ENCODE measurements at places on chromosomes 11 and 22. TPM values are rescaled to one million over a fixed set of nuclear protein-coding genes. Genes with fewer than 3 reads are reported as not detected.

Gene TRIM49
- total RNA-seq, result not detected

Gene TMEM86A
- 6.7 TPM for total RNA-seq

Gene CNGA4
- 0.88 TPM for total RNA-seq

Gene HORMAD2
- total RNA-seq, result not detected

Gene APOL4
- 0.22 TPM for total RNA-seq

Gene NXPE1
- total RNA-seq, result not detected

Gene HTR3B
- not detected for total RNA-seq

DNA sequence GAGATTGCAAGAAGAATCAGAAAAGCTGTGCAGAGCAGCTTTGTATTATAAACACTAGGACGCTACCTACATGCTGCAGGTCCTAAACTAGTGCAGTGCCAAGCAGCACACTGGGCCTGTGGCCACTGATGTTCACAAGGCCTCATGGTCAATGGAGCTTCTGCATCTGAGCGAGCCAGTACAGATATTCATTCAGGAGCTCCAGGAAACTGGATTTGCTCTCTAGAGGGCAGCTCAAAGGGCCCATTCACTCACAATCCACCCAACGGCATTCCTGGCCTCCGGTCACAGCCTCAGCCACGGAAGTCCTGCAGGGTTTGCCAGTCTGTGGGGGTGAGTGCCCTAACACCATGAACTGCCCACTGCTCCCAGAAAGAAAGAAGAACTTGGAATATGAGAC lies 5.8 kb upstream of the TBC1D10A start:
- no peak for DNase-seq

DNA sequence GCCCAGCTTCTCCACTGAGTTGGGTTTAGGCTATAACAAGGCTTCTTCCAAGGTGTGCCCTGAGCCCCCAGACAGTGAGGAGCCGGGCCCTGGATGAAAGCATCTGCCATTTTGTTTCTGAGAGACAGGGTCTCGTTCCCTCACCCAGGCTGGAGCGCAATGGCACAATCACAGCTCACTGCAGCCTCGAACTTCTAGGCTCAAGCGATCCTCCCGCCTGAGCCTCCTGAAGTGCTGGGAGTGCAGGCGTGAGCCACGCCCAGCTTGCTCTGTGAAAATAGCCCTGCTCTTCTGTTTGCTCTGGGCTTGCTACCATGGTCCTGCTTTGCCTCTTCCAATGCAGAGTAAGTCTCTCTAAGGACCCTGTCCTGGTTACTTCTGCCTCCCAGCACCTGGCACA lies 6.7 kb downstream of the DENND6B start:
- no peak for DNase-seq

- DNase-seq, result no peak
Measured at GRCh38 chr11:123509737-123510578, 79.9 kb downstream of the GRAMD1B start.

DNA sequence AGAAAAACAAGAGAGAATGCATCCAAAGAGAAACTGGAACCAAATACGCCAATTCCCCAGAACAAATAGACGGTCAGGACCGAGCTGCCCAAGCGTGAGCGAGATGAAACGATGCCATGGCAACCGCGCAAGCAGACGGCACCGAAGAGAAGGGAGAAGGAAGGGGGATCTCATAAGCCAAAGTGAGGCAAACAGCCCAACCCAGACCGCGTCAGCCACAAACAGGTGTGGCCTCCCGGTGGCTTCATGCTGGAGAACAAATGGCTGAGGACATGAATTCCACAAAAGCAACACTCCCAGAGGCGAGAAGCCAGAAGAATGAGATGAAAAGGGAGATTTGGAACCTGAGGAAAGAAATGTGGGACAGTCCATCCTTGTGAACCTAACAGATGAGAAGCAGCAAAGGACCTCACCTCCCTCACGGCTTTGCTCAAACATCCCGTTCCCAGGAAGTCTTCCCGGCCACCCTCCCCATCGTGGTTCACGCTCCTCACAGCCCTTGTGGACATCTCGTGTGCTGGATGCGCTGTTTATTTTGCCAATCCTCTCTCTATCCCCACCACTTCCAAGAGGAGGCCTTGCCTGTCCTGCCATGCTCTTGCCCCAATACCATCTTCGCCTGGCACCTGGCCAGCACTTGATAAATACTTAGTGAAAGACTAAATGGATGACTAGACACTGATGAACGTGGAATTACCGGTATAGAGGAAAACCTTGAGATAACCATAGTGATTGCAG lies 89.1 kb upstream of the RTL6 start:
- no peak for DNase-seq

- DNase-seq, result peak; percentile 82
Measured at GRCh38 chr11:1837171-1838076, 1.4 kb upstream of the TNNI2 start.

- no peak for DNase-seq
Measured at GRCh38 chr11:41377709-41378394, 81.6 kb downstream of the LRRC4C start.

DNA sequence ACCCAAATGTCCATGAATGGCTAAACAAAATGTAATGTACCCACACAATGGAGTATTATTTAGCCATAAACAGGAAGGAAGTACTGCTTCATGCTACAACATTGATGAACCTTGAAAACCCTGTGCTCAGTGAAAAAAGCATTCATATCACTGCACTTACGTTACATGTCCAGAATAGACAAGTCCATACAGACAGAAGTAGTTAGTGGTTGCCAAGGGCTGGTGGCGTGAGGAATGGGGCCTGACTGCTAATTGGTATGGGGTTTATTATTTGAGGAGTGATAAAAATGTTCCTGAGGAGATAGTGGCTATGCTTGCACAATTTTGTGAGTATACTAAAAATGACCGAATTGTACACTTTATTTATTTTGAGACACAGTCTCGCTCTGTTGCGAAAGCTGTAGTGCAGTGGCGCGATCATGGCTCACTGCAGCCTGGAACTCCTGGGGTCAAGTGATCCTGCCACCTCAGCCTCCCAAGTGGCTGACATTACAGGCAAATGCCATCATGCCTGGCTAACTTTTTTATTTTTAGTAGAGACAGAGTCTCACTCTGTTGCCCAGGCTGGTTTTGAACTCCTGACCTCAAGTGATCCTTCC lies 7.7 kb upstream of the SYVN1 start:
- DNase-seq, result no peak

- DNase-seq, result no peak
Measured at GRCh38 chr11:44112091-44112821, 16.8 kb downstream of the EXT2 start.

GRCh38 chr11:122202161-122202950 lies 86.3 kb upstream of the BLID start:
- no peak for DNase-seq

DNA sequence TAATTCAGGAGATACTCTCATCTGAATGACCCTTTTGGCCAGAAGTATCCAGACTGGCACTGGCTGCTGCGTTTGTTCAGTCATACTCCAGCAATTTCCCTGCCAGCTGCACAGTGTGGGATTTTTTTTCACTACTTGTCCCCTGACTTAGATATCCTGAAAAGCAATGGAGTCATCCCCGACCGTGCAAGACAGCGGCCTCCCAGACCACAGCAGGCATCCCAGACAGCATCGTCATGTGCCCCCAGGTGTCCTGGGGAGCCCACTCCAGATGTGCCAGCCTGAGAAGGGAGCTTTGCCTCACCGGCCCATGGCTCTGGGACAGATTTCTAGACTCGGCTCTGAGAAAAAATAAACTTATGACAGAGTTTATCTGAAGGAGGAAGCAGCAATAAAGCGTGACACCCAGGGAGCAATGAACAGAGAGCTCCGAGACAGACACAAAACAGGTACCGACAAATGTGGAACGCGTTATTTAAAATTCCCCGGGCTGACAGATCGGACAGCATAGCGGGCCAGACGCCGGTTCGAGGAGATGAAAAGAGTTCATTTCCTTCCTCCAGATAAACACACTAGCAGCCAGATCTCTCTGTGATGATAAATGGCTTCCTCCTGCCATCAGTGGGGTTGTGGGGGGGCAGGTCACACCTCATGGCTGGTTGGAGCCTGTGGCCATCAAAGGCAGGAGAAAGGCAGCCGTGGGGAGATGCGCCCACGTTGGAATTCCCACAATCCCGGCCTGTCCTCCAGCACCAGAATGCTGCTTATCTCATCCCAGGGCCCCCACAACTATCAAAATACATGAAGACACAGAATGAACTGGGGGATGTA lies 106.4 kb upstream of the FGF3 start:
- DNase-seq, result no peak

DNA sequence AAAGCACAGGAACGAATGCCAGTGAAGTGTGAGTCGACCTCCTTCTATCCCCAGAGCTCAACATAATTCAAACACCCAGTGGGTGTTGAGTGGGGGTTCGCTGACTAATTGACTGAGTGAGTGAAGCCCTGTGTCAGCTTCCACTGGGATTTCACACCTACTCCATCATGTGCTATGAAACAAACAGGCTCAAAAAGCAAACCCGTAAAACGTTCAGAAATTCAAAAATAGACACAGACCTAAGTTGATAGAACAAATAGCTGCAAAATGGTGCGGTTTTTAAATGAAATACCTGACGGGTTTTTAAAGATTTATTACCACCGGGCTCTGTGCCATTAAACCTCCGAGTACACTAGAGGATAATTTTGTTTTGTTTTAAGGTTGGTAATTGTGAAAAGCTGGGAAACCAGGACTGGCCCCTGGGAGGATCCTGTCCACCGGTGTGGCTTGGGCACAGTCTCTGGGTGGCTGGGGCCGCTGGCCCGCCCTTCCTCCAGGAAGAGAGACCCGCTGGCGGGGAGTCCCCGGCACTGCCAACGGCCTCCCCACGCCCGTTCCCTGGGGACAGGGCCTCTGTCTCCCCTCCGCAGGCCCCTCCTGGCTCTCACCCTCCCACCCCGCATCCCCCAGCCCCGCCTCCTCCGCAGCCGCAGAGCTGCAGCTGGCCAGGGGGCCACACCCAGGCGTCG lies 13.6 kb downstream of the KCNJ5 start:
- no peak for DNase-seq

DNA sequence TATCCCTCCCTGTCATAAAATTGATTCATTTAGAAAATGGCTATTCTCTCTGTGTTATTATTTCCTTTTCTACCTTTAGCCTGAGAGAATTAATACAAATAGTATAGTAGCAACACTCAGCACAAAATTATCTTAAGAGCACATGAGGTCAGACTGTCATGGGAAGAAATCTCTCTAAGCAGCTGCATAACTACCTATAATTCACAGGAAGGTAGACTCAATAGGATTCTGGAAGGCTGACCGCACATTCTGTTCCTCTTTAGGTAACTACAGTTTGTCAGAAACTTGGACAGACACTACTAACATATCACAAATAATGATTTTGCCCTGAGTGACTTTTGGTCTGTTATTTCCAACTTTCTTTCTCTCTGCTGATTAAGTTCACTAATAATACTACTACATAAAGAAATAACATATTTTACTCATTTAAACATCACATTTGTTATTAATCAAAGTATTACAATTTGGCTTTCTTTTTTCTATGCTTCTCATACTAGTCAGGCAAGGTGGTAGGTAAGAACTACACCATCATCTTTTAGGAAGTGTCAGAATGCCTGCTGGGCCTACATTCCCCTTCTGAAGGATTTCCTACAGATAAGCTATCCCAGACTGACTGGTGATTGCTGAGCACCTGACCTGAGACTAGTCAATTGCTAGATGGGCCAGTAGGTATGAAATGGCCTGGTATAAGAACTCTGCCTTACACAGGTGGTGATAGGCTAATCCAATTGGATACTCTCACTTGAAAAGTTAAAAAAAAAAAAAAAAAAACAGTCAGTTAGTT lies 325.1 kb downstream of the DLG2 start:
- no peak for DNase-seq

- no peak for DNase-seq
Measured at GRCh38 chr22:17957693-17958092, 66.7 kb downstream of the MICAL3 start.

DNA sequence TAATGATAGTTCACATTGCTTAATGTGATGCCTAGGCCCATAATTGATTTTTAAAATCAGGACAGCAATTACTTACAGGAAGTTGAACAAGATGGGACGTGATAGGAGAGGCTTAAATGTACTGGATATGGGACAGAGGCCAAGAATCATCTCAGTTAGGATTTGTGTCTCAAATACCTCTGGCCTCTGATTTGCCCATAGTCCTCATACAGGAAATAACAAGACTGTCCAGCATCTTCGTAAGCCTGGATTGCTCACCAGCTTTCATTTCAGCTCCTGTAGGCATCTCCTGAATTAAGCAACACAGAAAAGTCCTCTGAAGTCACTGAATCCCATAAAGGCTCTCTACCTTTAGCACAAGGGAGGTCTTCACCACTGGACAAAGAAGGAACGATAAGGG lies at the start of gene MRGPRX3:
Gene MRGPRX3 (plus strand): TSS at position 231 of the 400 bp plus-strand sequence. CDS start 4,632 bp downstream, outside the sequence.
- no peak for DNase-seq

- DNase-seq, result no peak
Measured at GRCh38 chr11:74371269-74372052, 26.8 kb downstream of the PGM2L1 start.

DNA sequence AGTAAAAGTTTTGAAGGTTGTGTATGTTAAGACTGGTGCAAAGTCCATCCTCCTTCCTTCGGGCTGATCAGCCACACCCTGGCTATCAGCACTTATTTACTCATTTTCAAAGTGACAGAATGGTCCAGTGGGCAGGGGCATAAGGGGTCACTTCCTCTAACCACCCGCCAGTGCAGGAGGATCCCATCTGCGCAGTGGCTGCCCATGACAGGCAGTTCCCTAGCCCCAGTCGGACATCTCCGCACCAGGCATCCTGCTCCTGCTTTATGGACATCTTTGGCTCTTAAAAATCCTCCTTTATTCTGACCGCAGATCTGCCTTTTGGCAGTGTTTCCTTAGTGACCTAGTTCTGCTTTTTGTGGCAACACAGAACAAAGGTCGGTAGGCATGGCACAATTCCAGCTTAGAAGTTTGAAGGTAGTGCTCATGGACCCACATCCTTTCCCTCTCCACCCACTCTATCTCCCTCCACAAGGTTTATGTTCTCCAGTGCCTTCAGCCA lies 55.9 kb downstream of the BMAL1 start:
- DNase-seq, result no peak

DNA sequence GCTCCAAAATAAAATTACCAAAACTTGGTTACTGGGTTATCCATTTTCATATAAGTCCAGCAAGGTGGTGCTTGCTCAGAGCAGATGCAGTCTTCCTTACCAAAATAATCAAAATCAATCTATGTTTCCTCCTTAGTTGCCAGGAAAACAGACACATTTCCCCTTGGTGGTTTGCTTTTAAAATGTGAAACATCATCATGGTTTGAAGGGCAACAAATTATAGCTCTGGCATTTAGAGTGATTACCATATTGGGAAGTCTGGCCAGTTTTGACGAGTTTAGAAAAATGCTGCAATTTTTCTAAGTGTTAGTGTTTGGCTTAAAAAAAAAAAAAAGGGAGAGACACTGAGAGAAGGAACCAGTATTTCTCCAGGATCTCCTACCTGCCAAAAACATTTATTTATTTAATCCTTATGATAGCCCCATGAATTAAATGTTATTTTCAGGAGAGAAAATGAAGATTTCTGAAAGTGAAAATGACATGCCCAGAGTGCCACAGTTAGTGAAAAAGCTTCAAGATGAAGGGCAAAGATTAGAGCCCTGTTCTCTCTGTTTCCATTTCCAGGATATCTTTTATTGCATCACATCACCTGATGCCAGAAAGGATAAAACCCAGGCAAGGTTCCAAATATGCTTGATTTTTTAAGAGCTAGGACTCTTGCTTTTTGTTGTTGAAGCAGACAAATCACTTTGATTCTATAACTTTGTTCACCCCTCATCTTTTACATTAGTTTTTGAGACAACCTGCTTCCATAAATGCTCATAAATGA lies 29.6 kb upstream of the TBCEL start:
- DNase-seq, result no peak

- no peak for DNase-seq
Measured at GRCh38 chr11:119420631-119421030, 2.3 kb downstream of the THY1 start.
